ENCODE measurements at places on chromosomes 2 and 18.
A peak's percentile ranks its signal among the peaks of the same experiment; 100 is the strongest.

- DNase-seq, result no peak
Measured at GRCh38 chr2:241637795-241638660, 535 bp downstream of the ATG4B start.

GRCh38 chr2:145503511-145503910, 983.6 kb upstream of the ZEB2 start:
- no peak for DNase-seq

DNA sequence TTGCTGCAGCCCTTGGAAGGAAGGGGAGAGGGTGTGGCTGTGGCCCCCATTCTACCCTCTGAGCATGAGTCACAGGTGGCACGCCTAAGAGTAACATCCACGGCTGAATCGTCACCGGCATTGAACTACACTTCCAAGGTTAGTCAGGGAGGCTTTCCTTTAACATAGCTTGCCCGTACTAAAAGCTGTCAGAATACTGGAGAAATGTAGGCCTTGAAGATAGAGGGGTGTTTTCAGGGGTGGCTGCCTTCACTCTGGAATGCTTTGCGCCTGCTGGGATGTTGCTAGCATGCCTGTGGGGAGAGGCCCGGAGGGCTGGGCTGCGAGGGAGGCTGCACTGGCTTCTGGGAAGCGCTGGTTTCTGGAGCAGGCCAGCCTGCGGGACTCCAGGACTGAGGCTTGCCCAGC, 333.7 kb downstream of the AGAP1 start:
- no peak for DNase-seq

DNA sequence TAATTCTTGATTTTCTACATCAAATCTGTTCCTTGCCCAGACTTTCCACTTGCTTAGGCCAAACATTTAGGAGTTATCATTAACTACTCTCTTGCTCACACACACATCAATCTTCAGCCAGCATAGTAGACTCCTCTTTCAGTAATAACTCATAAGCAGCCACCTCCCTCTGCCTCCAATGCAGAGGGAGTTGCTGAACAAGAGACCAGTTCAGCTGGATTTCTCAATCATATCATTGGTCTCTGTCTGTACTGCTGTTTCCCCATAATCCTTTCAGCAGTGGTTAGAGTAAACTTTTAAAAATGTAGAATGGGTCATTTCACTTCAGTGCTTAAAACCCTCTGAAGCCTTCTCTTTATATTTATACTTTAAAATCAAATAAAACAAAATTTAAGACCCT, 112.9 kb downstream of the SLC39A10 start:
- no peak for DNase-seq

- DNase-seq, result no peak
Measured at GRCh38 chr2:236943068-236943467, 142.6 kb upstream of the COPS8 start.

GRCh38 chr2:98806236-98806697, 75.3 kb upstream of the MGAT4A start:
- peak; percentile 78 for DNase-seq

DNA sequence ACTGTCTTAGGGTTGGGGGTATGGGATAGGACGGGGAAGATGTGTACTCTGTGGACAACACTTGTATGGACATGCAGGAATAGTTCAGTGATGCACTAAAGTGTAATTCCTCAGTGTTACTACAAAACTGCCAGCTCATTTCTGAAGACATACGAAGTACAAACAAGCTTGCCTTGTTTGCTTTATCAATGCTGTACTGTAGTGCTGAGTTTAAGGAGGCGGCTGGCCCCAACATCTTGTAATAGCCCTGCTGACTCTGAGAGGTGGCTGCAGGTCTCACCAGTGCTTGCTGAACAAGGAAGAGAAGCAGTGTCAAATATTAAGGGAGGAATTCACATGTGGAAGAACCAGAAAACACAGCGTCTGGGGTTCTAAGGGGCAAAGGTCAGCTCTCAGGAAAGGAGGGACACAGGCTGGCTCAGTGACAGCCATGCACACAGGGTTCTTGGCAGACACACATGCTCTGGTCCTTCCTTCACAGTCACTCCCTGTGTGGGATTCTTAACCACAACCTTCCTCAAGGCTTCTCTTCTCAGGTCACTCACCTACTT, 39.8 kb upstream of the EVA1A start:
- no peak for DNase-seq

DNA sequence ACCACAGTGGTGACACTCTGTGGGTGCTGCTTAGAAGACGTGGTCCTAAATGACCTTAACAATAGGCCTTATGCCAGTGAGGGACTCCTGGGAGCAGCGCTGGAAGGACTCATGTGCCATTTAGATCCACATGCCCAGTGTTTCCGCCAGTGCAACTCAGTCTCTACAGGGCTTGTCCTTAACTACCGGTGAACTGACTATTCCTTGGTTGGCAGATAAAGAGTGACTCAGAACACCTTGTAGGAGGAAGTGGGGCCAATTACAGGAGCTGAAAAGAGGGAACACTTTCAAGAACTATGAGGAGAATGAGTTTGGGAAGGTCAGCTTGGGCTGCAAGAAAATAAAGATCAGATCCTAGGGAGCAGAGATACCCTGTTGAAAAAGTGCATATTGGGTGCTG, 1.8 kb upstream of the CDK5R2 start:
- no peak for DNase-seq

DNA sequence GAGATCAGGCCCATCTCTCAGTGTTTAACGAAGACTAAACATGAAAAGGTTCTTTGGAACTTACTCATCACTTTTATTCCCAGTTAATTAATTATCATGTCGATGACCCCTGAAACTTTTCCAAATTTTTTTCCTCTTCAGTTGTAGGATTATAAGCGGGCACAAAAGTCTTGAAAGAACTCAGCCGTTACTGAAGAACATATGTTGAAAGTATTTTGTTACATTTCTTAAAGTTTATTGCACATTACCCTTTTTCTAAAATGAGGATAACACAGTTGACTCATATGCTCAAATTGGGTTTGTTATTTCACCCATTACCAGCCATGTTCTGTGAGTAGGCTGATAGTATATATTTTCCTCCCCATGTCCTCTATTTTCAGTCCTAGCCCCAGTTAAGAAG, 75.9 kb upstream of the COL3A1 start:
- DNase-seq, result no peak

- DNase-seq, result no peak
Measured at GRCh38 chr18:78113940-78114251, 864.2 kb downstream of the GALR1 start.

- DNase-seq, result no peak
Measured at GRCh38 chr18:8942909-8943545, 159.5 kb upstream of the NDUFV2 start.
